ENCODE measurements at places on chromosomes 1 and 21.

DNA sequence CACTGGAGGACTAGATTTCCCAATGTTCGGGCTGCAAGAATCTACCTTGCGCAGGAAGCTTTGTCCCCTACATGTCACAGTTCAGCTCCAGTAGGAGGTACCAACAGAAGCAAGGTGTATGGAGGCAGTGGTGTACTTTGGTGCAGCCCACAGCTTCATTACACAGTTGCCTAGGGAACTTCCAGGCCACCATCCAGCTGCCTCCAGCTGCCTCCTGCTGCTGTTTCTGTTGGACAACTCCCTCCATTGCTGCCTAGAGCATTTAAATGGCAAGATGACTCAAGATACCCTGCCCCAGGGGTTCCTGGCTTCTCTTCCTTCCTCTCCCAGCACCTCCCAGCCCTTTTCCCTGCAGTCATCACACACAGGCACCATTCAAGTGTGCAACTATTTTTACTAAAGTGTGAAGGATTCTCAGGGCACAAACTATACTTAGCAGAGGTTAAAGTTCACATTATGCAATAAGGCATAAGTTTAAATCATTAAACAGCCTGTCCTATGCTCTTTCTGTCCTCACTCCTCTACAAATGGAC is 39.0 kb upstream of the ATP1A1 start:
- DNase-seq: no peak

GRCh38 chr1:87329526-87330056 is 911 bp downstream of the LMO4 start:
- no peak for DNase-seq

DNA sequence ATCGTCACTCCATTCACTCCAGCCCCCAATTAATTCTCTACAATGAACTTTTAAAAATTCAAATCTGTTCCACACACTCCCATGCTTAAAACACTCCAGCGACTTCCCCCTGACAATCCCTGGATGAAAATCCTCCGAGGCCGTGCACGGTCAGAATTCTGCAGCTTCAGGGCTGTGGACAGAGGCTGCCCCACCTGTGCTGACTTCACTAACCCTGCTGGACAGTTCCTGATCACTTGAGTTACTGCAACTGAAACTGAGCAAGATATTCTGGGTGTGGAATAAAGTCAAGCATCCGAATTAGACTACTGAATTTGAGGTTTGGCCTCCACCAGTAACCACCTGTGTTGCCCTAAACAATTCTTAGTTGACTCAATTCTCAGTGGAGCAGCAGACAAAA is 1.0 kb upstream of the JAK1 start:
- no peak for DNase-seq

GRCh38 chr1:101547357-101547756 is 310.5 kb downstream of the S1PR1 start:
- DNase-seq: no peak

DNA sequence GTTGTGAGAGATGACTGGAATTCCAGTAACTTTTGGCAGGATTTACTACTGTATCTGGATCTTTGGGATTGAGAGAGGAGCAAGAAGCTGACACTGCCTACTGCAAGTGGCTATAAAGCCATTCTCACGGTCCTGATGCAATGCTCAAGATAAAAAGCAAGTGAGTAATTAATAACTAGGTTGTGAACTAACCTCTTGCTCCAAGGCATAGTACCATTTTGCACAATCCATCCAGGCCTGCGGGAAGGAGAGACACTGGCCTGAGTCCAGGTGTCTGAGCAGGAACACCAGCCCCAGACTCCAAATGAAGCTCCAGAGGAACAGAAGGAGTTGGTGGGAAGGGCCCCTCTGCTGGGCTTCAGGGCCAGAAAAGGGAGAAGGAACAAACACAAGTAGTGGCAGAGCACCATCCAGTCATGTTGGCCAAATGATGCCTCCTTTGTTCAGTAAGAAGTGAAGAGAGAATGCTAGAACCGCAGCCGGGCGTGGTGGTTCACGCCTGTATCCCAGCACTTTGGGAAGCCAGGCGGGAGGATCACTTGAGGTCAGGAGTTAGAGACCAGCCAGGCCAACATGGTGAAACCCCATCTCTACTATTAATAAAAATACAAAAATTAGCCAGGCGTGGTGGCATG is 9.9 kb upstream of the SLC45A3 start:
- DNase-seq: no peak

DNA sequence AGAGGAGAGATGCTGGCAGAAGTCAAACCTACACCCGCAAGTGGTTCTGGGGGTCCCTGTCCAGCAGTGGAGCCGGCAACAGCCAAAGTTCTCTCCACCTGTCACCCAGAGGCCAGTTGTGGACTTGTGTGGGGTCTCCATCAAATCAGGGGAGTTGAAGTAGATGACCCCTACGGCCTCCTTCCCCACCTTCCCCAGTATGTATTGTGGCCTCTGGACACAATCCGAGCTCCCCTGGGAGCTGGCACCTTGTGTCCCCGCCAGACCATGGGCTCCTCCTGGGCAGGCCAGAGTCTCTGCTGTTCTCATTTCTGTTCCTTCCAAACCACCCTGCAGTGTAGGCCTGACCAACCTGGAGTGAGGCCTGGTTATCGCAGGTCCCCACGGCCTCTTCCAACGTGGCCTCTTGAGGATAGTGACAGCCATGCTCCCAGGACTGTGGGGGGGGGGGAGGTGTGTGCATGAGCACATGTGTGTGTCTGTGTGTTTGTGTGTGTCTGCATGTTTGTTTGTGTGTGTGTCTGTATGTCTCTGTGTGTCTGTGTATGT is 246.4 kb downstream of the MATN1 start:
- DNase-seq: no peak

- no peak for DNase-seq
Observed at GRCh38 chr21:31348188-31348587, 4.1 kb upstream of the TIAM1 start.

GRCh38 chr1:37036667-37037053 is 2.3 kb upstream of the GRIK3 start:
- DNase-seq: no peak

- no peak for DNase-seq
Observed at GRCh38 chr1:193558491-193559028, 372.1 kb upstream of the B3GALT2 start.

- DNase-seq: no peak
Observed at GRCh38 chr1:54705153-54705552, 10.5 kb upstream of the TTC4 start.

DNA sequence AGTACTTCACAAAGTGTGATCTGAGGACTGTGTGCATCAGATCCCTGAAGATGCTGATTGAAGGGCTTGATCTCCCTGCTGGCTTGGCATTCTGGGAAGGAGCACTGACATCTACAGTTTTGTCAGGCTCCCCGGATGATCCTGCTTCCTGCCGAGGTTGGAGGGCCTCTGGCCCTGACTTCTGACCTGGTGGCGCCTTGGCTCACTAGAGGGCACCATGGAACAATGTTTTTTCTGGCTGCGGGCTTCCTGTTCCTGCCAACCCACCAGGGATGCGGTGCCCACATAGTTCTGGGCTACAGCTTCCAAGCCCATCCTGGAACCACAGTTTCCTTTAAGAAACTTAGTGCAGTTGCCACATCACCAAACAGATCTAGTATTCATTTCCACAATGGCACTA is 38.8 kb upstream of the RASAL2 start:
- no peak for DNase-seq

DNA sequence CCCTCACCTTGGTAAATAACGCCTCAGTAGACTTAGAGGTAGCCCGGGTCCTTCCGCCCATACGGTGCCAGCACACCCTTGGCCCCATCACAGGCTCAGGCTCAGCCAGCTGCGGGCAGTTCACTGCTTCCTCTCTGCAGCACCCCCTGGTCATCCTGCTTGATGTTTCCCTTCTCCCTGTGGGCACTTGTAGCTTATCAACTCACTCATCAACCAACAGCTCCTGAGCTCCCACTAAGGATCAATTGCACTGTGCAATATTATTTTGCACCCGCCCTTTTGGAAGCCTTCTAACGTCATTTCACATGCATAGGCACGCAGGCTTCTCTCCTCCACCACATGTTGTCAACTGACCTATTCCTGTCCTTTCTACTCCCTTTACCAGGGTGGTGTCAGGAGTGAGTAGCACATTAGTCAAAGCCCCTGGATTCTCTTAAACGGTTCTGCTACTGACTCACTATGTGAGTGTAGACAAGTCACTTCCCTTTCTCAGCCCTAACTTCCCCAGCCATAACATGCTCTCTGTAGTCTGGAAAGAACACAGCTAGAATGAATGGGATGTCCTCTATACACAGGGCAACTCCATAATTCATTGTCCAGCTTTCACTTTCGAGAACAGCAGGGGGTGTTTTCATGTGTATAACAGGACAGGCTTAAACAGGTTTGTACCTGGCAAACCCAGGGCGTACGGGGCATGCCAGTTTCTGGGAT is 47.1 kb upstream of the IRF2BP2 start:
- DNase-seq: no peak

DNA sequence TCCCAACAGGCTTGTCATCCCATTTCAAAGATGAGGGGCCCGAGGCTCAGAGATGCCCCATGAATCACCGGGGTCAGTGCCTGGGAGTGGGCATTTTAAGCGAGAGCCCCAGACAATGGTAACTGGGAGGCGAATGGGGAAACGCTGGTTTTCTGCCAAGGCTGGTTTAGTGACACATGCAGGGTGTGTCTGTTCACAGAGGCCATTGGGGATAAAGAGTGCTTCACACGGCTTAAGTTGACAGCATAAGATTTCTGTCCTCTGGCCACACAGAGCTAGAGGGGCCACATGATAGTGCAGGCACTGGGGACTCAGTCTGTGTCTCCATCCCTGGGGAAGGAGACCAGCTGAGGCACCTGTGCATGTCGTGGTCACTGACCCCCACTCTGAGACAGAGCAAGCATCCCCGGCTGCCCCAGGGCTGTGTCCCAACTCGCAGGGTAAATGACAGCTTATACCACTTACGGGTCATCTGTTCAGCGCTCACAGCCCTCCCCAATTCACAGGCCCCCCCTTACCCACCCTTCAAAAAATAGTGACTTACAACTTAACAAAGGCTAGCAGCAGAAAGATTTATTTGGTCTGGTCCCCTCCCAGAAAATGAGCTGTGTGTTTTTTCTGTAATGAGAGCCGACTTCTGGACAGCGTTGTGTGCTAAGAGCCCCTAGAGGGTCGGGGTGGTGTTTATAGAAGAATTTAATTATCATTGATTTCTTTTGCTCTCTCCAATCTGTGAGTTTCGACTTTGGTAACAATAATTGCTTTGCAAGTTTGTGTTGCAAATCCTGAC is 34.9 kb upstream of the ARHGEF16 start:
- no peak for DNase-seq

- DNase-seq: no peak
Observed at GRCh38 chr1:20981915-20982314, 194.8 kb downstream of the EIF4G3 start.

- DNase-seq: no peak
Observed at GRCh38 chr1:39006287-39006686, 15.2 kb downstream of the AKIRIN1 start.

- DNase-seq: no peak
Observed at GRCh38 chr1:218463194-218464156, 118.3 kb downstream of the TGFB2 start.

DNA sequence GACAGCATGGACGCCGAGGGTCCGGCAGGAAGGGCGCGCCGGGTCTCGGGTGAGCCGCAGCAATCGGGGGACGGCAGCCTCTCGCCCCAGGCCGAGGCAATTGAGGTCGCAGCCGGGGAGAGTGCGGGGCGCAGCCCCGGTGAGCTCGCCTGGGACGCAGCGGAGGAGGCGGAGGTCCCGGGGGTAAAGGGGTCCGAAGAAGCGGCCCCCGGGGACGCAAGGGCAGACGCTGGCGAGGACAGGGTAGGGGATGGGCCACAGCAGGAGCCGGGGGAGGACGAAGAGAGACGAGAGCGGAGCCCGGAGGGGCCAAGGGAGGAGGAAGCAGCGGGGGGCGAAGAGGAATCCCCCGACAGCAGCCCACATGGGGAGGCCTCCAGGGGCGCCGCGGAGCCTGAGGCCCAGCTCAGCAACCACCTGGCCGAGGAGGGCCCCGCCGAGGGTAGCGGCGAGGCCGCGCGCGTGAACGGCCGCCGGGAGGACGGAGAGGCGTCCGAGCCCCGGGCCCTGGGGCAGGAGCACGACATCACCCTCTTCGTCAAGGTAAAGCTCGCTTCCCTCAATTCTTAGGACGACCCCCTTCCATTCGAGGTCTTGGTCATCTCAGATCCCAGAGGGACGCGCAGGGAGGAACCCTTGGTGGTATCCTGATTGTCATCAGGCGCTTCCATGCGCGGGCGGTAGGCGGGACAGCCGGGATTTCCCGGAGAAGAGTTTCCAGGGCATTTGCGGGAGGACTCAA is 1.6 kb downstream of the CLIC6 start:
- DNase-seq: no peak

GRCh38 chr1:41749991-41750745 is 168.6 kb downstream of the HIVEP3 start:
- DNase-seq: no peak

DNA sequence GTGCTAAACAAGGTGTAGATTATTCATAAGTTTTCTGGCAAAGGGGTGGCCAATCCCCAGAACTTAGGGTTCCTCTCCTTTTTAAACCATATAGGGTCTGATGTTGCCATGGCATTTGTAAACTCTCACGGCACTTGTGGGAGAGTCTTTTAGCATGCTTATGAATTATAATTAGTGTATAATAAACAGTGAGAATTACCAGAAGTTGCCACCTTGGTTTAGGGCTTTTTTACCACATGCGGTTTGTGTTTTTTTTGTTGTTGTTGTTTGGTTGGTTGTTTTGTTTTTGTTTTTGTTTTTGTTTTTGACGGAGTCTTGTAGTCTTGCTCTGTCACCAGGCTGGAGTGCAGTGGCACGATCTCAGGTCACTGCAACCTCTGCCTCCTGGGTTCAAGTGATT is 8.9 kb upstream of the LAX1 start:
- DNase-seq: no peak

- DNase-seq: no peak
Observed at GRCh38 chr1:207808322-207808705, 56.5 kb downstream of the CD46 start.

DNA sequence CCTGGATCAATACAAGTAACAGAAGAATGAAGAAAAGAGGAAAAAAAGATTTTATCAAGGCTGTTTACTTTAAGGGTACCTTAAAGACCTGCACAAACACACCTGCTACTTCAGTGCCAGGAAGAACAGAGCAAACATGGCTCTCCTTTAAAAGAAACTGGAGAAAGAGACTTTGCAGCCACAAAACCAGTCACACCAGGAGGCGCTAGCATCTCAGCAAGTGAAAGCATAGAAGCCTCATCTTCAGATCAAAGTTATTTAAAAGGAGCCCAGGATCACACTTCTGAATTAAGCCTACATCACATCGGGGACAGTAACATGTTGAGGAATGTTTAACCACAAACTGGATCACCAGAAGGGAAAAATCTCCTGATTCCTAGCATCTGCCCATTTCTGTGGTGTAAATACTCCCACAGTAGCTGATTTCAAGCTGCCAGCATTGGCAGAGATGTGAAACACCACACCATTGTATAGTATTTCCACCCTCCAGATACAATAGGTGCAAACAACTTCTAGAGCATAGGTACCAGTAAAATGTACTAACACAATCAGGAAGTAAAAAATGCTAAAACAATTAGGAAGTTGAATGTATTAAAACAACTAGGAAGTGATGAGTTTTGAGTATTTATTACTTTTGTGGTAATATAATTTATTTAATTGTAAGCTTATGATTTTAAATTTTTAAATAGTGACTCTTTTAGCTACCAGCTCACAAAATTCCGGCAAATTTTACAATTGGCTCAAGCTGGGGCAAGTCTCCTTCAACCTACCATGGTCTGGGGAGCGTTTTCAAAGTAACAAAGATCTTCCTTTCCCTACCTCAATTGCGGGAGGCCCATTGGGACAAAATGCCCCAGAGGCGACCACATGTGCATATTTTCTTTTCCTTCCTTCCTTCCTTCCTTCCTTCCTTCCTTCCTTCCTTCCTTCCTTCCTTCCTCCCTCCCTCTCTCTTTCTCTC is 105.3 kb upstream of the CLDN14 start:
- no peak for DNase-seq

GRCh38 chr1:1683104-1683905 is 9.3 kb downstream of the SLC35E2B start:
- no peak for DNase-seq

Data from HAP-1 (cell line).